HTR-8/SVneo (cell line): ENCODE measurements at places on chromosomes 2 and 18.

GRCh38 chr2:151927501-151928221 is 99.4 kb upstream of the ARL5A start:
- DNase-seq = no peak

DNA sequence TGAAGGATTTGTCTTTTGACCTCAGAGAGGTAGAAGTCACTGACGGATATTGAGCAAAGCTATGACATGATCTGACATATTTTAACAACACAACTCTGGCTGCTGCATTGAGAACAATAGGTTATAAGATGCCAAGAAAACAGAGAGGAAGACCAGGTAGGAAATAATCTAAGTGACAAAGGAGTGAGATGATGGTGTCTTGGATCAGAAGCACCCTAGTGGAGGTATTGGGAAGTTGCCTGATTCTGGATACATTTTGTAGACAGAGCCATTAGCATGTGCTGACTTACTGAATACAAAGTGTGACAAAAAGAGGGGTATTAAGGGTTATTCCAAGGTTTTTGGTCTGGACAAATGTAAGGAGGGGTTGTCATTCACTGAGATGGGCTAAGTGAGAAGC is 1438.1 kb downstream of the DPP10 start:
- DNase-seq = no peak

GRCh38 chr2:64987001-64987955 is 1.9 kb upstream of the SLC1A4 start:
- no peak for DNase-seq

DNA sequence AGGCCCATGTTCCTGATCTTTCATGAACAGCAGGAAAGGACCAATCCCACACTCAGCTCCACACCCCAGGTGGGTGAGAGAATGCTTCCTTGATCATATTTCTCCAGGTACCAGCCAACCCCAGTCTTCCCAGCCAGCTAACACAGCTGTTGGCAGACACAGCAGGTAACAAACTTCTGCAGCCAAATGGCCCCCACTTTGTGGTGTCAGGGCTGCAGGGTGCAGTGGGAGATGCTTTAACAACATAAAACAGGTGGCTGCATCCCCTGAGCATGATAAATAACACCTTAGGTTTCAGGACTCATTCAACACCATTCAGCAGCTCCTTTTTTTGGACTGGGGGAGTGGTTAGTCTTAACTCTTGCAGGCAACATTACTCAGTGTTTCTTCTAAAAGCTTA is 76.7 kb upstream of the ACAA2 start:
- DNase-seq = no peak

DNA sequence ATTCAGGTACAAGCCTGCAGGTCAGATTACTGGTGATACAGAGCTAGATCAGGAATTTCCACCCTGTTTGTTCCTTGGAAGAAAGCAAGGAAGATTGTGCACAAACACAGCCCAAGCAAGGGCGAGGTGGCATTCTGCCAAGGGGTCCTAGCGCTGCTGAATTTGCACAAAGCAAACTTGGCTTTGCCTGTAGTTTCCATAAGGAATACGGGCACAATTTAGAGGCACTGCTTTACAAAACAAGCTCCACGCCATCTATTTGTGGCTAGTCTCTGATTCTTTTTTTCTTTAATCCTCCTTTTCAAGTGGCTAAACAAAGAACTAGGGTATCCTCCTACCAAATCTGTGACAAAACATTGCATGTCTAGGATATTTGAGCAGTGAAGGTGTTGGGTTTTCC is 195.5 kb upstream of the ACVR2A start:
- no peak for DNase-seq

DNA sequence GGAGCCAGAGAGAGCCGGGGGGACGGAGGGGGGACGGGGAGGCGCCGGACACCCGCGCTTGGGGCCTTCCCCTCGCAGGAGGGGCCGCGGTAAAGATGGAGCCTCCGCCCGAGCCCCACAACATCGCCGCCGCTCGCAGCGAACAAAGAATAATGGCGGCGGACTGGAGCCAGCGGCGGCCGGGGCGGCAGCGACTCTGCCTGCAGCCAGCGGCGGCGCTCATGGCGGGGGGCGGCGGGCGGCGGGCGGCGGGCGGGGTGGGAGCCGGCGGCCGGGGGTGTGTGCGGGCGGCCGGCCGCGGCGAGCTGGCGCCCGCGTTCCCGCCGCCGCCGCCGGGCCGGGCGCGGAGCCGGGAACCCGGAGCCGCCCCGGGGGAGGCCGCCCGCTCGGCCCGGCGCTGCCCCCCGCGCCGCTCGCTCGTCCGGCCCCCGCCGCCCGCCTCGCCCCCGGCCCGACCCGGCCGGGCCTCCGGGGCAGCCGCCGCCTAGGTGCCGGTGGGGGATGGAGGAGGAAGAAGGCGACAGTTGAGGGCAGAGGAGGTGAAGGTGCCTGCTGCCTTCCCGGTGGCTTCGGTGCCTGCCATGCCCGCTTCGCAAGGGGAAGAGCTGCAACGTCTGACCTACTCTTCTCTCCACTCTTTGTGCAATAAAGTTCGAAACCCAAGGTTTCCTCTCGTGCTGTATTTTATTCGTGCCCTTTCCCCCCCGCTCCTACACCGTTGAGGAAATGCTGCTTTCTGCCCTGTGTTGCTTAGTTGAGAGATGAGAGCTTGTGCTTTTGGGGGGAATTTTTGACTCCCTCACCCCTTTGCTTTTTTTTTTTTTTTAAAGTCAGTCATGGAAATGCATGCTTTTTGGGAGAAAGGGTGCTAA is 634 bp downstream of the CREB1 start:
- peak; percentile 30 for DNase-seq

DNA sequence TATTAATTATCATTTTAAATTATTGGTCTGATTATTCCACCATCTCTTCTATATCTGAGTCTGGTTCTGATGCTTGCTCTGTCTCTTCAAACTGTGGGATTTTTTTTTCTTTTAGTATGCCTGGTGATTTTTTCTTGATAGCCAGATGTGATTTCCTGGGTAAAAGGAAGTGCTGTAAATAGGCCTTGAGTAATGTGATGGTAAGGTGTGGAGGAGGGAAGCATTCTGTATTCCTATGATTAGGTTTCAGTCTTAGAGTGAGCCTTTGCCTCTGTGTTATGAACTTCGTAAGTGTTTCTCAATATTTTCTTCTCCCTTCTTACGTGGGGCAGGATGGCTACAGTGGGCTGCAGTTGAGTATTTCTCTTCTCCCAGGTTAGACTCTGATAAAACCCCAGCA is 103.0 kb downstream of the EHBP1 start:
- DNase-seq = no peak

DNA sequence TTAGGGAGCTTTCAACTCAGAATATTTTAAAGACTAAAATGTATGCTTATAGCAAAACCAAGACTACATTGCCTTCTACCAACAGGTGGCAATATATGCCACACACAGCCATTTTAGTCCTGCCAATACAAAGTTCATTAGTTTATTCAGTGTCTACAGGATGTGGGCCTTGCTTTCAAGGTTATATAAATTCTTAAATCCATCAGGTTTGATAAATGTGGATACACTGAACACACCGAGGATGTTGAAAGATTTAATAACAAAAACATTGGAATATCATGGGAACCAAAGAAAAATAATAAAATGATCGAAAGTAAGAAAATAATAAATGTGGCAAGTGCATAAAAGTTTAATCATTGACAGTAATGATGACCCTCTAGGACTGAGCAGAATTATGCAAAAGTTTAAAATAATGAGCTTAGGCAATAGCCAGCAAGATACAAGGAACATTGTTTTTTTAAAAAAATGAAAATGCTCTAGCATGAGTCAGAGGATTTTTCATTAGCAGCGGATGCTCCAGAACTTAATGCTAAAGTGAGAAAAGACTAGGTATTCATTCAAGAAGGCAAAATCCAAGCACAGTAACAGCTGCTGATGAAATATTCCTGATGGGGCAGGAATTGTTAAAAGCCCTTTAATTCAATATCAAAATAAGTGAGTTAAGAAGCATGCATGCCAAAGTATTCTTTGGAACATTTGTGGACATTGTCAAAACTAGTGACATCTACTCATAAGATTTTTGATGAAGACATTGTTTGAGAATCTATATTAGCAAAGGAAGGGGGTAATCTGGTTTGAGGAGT is 14.2 kb downstream of the SCN9A start:
- DNase-seq = no peak

DNA sequence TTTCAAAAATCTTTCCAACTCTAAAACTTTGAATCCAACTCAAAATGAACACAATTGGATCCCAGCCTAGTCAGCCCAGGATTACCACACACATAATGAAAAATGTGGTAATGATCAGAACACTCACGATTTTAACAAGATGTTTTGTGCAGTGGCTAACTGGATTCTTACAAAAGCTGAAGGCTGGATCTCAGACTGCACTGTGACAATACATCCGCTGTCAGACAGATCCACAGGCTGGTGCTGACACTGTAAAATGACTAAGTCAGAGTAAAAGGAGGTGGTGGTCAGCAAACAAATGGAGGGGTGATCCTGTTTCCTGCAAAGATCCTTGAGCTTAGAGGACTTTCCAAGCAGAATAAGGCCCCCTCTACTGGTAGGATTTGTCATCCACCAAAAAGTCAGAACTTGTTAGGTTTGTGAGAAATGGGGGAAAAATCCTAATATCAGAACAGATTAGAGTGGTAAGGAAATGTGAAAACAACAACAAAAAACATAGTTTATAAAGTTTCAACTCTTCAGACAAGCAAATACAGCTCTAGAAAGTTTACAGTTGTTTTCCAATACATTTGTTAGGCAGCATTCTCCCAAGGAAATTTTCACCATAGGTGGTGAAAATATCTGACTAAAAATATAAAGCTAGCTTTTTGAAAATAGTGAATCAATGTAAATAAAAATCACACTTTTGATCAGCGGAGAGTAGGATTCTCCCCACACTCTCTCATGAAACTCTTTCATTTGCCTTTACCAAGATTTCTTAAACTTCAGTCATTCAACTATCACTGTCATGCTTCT is 211.9 kb downstream of the AGPS start:
- DNase-seq = peak; percentile 62

DNA sequence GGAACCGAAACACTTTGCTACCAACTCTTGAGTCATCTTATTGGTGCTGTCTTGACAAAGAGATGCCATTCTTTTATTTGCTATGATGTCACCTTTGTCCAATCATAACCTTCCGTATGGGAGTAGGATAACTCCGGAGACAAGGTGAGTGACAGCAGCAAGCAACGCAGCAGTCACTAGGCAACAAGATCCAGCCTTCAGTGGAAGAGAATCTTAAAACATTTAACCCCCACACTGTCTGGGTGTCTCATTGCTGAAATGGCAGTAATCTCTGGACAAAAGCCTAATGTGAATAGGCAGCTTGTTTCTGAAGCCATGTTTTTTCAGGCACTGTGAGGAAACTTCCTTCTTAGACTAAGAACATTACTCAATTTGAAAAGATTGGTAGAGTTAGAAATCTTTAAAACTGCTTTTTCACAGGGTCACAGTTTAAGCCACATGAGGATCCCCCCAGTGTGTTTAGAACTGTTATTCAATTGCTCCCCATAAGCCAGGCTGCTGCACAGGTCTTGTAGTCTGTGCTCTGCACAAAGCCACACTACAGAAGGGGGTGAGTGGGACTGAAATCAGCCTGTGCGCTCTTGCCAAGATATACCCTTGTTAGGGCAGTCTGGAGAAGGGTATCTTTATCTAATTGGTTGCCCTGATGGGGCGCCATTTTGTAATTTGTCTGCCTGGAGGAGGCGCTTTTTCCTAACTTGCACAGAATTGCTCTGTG is 131.5 kb upstream of the STON1 start:
- no peak for DNase-seq

- DNase-seq = no peak
Observed at GRCh38 chr2:46818819-46819218, 96.8 kb downstream of the MCFD2 start.

DNA sequence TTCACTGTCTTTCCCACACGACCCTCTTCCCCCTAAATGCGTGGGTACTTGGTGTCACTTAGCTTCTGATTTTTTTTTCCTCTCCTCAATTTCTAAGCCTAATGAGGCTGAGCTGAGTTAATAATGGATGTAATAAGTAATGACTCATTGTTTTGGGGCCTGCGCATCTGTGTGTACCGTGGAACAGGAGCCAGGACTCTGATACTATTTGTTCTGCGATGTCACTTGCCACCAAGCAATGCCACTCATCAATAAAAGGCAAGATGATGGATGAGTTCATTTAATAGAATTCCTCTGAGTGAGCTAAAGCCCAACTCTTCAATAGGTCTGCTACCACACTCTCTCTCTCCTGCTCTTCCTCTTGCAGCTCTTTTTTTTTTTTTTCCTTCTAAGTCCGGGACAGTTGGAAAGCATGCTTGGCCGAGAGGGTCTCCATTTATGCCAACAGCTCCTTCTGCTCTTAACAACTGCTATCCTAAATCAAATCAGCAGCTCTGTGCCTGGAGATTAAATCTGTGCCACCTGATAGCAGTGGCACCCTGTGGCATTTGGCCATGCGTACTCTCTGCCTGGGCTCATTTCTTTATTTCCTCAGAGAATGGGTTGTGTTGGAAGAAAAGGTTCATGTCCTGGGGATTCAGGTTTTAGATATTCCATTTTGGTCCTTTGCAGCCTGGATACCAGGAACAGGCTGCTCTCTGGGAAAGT is 1284.2 kb upstream of the PIK3C3 start:
- DNase-seq = no peak

DNA sequence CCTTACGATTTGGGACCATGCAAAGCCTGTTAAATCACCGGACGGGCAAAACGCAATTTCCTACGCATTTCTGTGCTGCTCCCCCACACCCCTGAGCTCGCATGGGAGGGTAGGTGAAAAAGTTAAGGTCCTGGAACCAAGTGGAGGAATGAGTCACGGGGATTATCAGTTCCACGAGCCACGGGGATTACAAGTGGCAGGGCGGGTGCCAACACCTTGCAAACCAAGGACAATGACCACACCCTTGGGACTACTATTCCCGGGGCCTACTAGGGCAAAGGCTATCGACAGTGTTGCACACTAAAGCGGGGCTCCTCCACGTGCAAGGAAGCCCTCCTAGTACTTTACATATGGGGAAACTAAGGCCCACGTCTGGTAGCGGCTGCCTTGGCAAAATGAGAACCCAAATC is 447 bp downstream of the RETSAT start:
- DNase-seq = peak; percentile 36

DNA sequence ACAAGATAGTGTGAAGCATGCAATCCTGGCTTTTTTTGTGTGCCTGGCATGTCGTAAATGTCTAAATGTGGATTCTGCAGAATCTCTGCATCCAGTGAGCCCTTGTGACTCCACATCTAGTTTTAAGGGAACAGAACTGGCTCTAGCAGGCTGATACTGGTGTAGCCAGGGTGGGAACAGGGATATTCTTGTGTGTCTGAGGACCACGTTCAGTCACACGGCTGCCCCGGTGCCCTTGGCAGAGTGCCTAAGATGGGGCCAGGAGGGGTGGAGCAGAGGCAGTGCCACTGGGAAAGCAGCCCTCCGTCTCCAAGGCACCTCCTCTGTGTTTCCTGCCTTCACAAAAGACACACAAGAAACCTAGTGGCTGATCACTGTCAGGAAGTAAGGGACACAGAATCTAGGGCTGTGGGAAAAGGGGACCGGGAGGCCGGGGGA is 91.5 kb upstream of the PARD3B start:
- DNase-seq = no peak

GRCh38 chr2:25424426-25425028 is 82.8 kb upstream of the DNMT3A start:
- no peak for DNase-seq

DNA sequence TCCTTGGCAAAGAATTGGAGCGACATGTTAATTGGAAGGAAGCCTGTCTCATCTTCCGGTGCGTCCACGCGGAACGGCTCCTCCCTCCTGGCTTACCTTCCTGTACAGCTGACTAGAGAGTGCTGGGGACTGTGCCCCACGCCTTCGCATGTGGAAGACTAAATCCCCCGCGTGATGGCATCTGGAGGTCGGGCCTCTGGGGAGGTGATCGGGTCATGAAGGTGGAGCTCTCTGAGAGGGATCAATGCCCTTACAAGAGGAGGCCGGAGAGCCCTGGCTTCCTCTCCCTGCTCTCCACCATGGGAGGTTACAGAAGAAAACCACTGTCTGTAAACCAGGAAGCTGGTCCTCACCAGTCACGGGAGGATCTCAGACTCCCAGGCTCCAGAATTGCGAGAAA is 104.1 kb upstream of the OTOS start:
- no peak for DNase-seq
